ENCODE measurements at places on chromosomes 2 and 18.

DNA sequence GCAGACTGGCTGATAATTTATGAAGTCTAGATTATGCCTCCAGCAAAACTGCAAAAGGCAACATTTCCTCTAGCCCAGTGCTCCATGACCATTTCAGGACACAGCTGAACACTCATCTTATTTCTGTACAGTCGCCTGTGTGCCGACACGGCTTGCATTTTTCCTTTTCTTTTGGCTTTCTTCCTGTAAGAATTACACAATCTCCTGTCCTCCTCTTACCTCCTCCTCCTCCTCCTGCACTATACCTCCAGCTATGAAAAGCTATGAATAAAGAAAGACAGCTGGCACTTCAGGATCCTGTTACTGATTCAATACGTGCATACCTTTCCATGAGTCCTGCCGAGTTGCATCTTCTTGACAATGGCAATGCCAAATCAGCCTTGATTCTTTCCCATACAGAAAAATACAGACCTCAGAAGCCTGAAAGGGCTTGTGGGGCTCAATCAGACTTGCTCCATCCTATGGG lies 32.2 kb upstream of the TRIB2 start:
- DNase-seq: no peak

DNA sequence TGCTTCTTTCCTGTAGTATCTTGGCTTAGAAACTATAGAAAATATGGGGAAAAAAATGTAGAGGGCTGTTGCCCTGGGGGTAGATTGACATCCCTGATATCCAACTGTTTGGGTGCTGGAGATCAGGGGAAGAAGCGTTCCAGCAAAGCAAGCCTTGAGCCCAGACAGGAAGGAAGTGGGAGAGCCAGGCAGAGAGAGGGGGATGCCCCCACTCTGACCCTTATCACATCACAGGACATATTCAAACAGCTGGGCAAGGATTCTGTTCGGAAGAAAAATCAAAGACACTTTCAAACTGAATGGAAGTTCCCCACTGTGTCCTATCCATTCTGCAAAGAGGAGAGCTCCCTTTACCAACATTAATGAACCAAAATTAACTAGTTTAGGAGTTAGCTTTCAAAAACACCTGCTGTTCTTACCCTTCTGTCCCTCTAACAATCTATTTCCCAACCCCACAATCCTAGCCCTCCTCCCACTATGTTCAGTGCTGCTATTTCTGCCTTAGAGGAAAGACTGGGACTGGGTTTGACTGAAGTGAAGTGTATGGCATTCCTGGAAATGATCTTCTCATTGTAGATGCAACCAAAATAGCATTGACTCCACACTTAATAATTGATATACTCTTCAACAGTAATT lies 16.9 kb upstream of the KCNG3 start:
- DNase-seq: no peak

DNA sequence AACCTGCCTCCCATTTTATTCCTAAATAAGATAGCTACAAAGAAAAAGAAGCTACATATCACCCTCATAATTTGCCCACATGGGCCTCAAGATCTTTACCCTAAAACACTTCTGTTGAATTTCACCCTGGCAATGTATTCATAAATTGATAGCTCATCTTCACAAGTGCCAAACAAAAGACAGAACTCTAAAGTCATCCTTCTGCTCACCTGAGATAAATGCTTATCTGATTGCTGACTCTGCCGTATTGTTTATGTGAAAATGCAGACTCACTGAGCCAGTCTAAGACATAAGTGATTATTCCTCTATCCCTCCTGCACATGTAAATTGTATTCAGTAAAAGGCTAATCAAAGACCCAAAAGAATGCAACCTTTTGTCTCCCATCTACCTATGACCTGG lies 2.0 kb downstream of the RDH14 start:
- no peak for DNase-seq

DNA sequence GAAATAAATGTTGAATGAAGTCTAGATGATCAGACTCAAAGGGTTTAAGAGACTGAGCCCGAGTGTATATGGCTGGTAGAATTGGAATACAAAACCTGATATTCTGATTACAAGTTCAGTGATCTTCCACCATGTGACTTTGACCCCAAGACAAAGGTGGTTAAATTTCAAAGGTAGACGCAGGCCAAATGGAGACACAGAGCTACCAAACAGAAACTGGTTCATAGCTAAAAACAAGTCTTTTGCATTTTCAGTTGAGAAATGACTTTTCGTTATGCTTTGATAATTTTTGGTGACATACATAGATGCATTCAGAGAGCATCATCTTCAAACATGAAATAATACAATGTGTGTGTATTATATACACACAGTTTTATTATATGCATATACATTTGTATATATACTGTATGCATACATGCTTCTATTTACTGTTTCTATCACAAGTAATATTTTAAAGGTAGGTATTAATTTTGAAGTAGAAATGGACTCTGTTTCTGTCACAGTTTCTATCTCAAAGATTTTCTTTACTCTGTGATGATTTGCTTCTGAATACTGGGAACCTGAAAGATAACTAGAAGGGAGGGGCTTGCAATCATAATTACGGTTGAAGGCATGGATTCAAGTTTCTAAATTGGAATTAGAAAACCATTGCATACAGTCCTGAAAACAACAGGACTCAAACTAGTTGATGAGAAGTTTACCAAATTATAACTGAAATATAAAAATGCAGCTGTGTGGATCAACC lies 142.3 kb downstream of the ABCA12 start:
- DNase-seq: no peak

DNA sequence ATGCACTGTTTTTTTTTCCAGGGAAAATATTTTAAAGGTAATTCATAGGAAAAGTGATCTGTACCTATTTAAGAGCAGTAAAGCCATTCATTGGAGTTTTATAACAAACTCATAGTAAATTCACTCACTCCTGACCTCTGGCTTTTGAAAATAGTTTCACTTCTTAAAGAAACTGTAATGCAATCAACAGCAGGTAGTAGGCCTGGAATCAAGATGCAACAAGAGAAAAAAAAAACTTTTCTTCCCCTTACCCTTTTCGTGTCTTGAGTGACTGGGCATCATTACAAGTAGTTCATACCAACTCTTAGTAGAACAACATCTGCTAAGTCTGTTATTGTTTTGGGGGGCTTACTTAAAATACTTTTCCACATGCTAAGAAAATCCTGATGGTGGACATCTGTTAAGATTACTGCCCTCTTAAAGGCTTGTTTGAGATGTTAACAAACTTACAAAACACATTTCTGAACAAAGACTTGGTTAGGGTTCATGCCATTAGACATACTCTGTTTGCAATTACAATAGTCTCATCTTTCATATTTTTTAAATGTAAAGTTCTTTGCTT lies 164.1 kb upstream of the FOSL2 start:
- DNase-seq: no peak

GRCh38 chr2:229467783-229468182 lies 196.7 kb upstream of the PID1 start:
- DNase-seq: no peak

- DNase-seq: no peak
Observed at GRCh38 chr2:213980883-213981282, 430.0 kb upstream of the VWC2L start.

- no peak for DNase-seq
Observed at GRCh38 chr2:71419976-71420375, 33.4 kb upstream of the DYSF start.

DNA sequence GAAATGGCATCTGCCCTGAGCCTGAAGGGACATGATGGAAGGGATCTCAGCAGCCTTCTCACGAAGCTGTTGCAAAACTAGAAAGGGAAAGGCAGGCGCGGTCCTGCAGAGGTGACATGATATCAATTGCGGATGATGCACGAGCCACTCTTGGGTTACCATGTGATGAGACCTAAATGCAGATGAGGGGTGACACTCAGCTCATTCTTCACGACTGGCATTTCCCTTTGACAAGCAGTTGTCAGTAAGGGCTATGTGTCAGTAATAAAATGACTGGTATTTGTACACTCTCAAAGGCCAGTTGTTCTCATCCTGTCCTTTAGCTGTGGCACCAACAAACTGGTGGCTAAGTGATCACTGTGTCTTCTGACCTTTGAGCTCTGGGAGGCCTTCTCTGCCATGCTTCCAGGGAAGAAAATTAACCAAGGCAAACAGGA lies 273.6 kb downstream of the ETAA1 start:
- DNase-seq: no peak

- no peak for DNase-seq
Observed at GRCh38 chr18:57969824-57970223, 74.2 kb upstream of the NEDD4L start.

DNA sequence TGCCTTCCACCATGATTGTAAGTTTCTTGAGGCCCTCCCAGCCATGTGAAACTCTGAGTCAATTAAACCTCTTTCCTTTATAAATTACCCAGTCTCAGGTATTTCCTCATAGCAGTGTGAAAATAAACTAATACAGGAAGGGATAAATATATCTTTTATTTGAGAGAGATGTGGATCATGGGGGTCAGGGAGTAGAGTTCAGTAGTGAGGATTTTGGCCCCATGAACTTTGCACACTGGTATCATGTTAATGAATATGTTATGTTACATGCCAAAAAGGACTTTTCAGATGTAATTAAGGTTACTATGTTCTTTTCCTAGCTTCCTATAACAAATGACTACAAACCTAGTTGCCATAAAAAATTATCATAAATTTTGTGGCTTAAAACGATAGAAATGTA lies 1393.7 kb downstream of the DSC3 start:
- no peak for DNase-seq

- no peak for DNase-seq
Observed at GRCh38 chr2:218882866-218883366, 2.3 kb downstream of the WNT10A start.

- DNase-seq: no peak
Observed at GRCh38 chr2:212249451-212249850, 289.2 kb downstream of the ERBB4 start.

DNA sequence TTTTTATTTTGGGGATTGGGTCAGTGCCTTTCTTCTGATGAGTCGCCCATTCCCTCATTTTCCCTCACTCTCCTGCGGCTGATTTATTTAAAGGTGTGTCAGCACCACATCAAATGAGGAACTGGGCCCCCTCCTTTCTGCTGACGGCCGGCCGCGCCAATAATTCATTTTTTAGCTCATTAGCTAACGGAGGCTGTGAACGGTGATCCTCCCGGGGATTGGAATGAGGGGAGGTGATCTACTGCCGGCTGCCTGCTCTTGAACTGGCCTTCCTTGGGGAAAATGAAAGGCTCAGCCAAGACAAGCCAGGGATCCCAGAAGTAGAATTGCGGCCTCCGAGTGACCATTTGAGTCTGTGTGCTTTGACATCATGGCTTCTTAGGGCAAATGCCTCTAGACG lies 54.2 kb downstream of the GBX2 start:
- no peak for DNase-seq

- no peak for DNase-seq
Observed at GRCh38 chr2:37493425-37493824, 149.0 kb downstream of the QPCT start.

DNA sequence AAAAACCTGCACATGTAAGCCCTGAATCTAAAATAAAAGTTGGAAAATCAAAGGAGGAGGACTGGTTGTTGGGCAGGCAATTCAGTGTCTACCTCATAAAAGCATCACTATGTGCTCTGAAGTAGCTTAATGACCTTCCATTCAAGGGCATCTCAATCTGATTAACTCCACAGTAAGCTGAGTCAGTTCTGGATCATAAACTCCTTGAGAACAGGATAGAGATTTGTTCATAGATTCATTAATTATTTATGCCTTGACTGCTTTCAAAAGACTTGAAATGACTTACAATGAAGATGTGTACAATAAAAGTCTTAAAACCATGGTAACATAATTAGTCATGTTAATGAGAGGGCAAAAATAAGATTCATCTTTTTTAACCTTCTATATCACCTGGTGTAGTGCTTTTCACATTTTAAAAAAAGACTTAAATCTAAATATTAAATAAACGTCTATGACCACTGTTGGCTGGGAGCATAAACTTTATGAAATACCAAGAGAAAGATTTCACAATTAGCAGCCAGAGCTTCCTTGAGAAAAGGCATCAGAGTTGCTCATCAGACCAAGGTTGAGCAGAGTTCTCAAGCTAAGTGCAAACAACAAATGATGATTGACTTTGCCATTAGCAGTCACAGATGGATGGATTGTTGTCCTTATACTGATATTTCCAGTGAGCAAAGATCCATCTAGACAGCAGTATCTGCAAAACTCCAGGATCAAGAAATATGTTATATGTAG lies 237.3 kb upstream of the THUMPD2 start:
- no peak for DNase-seq

GRCh38 chr2:68589963-68590362 lies 53.4 kb upstream of the PROKR1 start:
- no peak for DNase-seq

DNA sequence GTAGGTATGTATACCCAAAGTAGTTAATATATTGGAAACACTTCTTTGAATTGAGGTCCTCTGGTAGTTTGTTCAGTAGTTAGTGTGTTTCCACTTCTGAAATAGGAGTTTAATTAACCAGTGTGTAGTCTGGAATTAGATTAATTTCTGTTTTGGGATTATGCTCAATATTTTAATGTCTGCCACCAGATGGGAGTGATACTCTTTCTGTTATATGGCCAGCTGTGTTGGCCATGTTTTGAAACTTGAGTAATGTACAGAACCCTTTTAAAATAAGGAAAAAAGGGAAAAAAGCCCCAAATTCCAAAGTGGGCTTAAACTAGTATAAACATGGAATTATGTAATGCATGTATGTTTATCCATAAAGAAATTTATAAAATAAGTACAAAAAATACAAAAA lies 147.7 kb downstream of the CTNNA2 start:
- no peak for DNase-seq

DNA sequence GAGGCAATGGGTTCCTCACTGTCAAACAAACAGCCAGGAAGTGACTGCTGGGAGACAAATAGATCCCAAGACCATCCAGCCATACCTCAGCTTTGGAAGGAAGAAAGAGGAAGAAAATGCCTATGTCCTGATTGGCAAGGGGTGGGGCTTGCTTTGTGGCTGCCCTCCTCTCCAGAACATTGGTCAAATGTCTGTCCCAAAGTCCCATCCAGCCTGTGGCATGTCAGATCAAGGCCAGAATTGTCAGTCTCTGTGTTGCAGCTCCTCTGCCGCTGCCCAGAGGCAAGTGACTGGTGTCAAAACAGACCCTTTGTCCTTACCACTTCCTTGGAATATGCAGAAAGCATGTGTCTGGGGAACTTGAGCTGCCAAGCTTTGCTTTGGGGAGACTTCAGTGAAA lies 63.0 kb upstream of the SMAD2 start:
- DNase-seq: no peak

DNA sequence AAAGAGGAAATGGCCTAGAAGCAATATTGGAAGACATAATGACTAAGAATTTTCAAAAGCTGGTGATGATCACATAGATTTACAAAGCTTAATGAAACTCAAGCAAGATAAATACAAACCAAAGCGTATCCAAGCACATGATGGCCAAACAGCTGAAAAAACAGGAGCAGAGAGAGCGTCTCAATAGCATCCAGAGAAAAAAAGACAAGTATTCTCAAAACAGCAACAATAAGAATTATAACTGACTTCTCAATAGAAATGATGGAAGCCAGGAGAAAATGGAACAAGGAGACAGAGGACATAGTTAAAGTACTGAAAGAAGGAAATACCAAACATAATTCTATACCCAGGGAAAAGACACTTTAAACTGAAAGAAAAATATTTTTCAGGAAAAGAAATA lies 437.2 kb upstream of the TNP1 start:
- DNase-seq: no peak

GRCh38 chr2:45889053-45889452 lies 237.6 kb downstream of the PRKCE start:
- DNase-seq: peak; percentile 29
